Common myeloid progenitor, CD34-positive (primary cell): ENCODE measurements at places on chromosomes 1 and 21.
A peak's percentile ranks its signal among the peaks of the same experiment; 100 is the strongest.

DNA sequence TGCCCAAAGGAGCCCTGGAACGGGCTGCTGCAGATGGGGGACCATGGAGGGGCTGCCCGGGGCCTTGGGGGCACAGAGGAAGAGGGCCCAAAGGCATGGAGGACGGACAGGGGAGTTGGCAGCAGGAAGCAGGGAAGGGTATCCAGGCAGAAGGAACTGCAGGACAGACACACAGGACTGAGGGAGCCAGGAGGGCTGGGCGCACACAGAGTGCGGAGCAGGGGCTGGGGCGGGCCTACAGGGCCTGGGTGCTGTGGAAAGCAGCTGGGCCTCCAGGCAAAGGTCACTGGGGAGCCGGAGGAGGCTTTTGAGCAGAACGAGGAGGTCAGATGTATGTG is 28.1 kb downstream of the KRTAP10-1 start:
- DNase-seq: no peak

- DNase-seq: no peak
These were observed 1.9 kb downstream of the UTP25 start for GRCh38 chr1:209829716-209830115.

DNA sequence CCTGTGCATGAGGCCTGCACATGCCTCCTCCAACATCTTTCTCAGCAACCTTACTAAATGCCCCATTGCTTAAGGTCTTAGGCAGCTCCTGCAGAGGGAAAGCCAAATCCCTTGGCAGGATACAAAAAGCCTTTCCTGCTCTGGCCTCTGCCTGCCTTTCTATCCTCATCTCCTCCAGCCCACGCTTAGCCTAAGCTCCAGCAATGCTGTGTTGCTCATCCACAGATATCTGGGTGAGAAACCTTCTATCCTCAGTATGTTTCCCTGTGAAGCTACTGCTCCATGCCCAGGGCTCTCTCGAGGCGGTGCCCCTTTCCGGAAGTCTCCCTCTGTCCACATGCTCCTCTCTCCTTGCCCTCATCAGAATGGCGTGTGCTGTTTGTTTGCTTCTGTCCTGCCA is 37.0 kb upstream of the CCSAP start:
- DNase-seq: no peak

DNA sequence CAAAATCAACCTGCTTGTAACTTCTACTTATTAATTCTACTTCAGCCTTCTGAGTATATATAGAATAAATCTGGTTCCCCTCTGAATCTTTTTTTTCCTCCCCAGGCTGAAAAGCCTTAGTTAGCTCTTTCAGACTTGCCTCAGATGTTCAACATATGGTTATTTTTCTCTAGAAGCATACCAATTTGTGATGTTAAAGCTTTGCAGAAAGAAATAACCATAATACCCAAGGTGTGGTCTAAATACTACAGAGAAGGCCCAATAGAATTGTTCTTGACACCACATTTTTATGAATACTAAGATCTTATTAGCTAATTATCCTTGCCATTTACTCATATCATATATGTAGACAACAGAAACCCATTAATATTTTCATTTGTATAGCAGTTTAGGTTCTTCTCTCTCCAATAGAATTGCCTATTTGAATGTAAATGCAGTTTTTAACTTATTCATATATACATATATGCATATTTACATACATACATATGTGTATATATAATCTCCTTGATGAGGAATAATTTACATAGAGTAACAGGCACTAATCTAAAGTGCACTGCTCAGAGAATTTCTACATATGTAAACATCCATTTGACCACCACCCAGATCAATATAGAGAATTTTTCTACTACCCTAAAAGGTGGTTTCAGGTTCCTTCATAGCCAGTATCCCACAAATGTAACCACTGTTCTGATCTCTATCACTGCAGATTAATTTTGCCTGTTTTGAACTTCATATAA is 175.2 kb upstream of the IVNS1ABP start:
- no peak for DNase-seq

DNA sequence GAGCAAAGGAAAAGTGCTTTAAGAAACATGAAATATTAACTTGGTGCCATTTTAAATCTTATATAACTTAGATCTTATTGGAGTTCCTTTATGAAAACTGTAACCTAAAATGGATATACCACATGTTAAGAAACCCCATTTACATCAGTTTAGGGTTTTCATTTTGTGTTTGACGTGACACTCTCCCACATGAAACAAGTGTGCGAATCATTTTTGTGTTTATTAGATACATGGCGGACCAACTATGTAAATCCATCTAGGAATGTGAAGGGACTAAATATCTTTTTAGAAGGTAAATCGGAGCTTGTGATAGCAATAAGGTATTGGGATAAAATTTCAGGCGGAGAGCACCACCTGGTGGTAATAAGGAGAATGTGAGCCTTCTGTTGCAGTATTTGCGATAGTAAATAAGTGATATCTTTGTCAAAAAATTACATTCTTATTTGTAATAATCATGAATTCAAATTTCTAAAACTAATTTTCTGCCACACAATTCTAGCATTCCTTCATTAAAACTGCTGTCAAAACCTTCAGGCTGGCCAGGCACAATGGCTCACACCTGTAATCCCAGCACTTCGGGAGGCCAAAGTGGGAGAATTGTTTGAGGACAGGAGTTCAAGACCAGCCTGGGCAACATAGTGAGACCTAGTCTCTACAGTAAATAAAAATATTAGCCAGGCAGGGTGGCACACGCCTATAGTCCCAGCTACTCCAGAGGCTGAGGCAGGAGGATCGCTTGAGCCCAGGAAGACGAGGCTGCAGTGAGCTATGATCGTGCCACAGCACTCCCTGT is 31.3 kb downstream of the SMAP2 start:
- DNase-seq: peak; percentile 86

DNA sequence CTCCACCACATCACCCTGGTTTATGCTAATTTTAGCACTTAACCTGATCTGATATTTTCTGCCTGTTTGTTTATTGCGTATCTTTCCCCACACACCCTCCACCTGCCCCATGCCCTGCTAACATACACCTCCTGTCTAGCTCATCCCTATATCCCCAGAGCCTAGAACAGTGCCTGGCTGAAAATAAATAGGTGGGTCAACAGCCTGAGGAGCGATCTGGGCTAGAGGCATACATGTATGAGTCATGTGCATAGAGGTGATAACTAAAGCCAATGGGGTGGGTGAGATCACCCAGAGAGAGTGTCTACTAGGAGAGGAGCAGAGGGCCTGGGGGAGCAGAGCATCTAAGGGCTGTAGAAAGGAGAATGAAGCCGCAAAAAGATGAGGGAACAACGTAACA is 2.7 kb downstream of the HTR1D start:
- no peak for DNase-seq

GRCh38 chr1:214718724-214719123 is 115.7 kb downstream of the CENPF start:
- DNase-seq: no peak
